ENCODE measurements at places on chromosomes 13 and 19.

DNA sequence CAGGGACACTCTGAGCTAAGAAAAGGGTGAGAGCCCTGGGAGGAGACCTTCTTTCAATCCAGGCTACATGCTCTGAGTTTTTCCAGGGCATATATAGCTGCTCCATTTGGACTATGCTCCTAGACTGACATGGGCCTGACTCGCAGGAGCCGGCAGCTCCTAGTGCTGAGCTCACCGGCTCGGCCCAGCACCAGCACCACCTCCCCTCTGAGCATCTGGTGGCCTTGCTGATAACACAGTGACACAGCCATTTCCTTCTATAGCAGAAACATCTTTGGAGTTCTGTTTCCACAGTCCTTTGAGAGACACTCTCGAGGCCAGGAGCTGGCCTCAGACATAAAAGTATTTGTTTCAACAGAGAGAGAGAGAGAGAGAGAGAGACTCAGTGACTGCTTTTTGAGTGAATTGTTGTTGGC lies 184.9 kb downstream of the TM9SF2 start:
- peak; percentile 33 for DNase-seq

DNA sequence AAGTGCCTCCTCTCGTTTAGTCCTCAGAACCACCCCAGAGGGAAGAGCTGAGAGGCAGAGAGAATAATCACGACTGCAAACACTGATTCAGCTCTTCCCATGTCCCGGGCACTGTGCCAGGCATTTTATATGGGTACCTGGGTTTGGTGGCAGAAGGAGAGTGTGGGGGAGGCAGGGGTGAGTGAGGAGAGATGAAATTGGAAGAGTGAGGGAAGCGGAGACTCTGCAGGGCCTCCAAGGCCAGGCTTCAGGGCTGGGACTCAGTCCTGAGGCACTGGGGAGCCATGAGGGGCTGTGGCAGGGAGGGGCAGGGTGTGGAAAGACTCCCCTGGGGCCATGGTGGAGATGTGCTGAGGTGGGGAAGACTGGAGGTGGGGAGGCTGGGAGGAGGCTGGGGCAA lies 8.7 kb downstream of the SYNGR4 start:
- no peak for DNase-seq

GRCh38 chr19:39935364-39935661 lies 879 bp upstream of the FCGBP start:
- no peak for DNase-seq

- no peak for DNase-seq
These were observed 3.1 kb downstream of the ZIC2 start for GRCh38 chr13:99984461-99985240.

- no peak for DNase-seq
These were observed 773.8 kb downstream of the GPC5 start for GRCh38 chr13:92172191-92172590.

- no peak for DNase-seq
These were observed 11.2 kb downstream of the CEBPA start for GRCh38 chr19:33290956-33291622.

DNA sequence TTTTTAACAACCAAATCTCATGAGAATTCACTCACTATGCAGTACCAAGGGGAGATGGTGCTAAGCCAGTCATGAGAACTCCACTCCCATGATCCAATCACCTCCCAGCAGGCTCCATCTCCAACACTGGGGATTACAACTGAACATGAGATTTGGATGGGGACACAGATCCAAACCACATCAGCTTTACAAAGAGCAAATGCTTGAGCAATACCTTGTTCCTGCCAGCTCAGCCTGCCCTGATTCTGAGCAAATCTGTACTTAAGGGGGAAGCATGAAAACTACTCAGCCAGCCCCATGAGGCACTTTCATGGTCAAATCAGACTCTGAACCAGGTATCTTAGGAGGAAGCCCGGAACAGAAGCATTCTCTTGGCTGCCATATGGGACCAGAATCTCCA lies 259.9 kb downstream of the TBC1D4 start:
- DNase-seq = no peak

DNA sequence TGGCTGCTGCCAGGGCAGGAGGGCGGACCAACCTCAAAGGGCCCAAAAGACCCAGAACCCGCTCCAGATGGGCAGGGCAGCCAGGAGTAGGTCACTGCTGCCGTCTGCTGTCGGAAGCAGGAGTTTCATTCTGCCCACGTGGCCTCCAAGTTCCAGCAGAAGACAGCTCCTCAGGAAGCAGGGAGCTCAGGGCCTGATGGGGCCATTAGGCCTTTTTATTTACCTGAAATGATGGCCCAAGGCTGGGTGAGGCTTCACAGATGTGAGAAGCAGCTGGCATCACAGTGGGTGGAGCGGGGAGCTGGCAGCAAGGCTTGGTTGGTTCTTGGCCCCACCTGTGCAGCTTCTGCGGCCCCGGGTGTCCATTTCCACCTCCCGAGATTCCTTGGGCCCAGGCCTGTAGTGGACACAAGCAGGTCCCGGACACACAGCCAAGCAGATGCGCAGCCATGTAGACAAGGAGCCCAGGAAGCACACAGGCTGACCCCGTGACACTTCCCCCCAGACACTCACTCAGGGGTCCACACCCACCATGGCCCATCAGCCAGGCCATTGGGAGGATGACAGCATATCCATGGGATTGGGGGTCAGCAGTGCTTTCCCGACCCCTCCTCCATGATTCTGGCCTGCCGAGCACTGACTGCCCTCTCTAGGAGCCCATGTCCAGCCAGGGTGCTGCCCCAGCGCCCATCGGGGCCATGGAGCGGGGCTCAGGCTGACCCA lies 26.4 kb downstream of the C13orf46 start:
- peak; percentile 66 for DNase-seq

- DNase-seq = no peak
These were observed 7.6 kb downstream of the MBD3L2B start for GRCh38 chr19:7013678-7014077.

DNA sequence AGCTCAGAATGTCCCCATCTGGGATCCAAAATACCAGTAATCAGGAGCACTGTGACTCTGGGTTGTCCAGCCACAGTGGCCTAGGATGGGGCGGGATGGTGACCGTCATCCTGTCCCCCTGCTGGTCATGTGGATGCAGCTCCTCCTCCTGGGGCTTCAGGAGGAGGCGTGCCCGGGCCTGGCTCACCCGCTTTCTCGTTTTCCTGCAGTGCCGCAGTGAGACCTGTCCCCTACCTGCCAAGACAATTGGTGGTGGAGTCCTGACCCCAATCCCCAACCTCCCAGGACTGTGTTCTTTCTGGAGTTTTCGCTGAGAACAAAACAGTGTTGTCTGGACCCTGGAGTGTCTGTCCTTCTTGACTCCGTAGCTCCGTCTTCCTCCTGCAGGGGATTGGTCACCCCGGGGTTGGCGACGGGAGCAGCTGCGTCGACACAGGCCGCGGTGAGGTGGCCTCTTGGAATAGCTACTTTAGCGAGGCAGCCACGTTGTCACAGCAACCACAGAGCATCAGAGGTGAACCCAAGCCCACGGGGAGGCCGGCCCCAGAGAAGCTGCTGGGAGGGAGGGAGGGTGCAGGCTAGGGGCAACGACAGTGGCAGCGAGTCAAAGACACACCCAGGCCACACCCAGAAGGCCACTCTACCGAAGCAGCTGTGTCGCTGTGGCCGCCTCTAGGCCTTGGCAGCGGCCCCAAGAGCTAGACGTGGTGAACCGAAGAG lies 10.2 kb upstream of the EMC10 start:
- no peak for DNase-seq

DNA sequence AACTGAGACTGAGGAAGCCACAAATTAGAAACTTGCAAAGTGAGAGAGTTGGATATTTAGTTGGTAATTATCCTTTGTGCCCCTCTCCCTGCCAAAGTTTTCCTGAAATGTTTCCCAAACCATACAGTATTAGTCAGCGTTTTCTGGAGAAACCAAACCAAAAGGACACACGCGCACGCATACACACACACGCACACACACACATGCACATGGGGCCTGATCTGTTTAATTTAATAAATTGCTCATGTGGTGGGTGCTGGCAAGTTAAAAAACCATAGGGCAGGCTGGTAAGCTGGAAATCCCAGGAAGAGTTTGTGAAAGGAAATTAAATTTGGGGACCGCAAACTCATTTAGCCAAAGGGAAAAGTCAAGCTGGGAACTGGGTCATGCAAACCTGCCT lies 11.7 kb upstream of the CYSLTR2 start:
- no peak for DNase-seq

- DNase-seq = no peak
These were observed 5.6 kb downstream of the NANOS2 start for GRCh38 chr19:45908956-45909355.

GRCh38 chr13:54965881-54966280 lies 1937.3 kb downstream of the OLFM4 start:
- no peak for DNase-seq

DNA sequence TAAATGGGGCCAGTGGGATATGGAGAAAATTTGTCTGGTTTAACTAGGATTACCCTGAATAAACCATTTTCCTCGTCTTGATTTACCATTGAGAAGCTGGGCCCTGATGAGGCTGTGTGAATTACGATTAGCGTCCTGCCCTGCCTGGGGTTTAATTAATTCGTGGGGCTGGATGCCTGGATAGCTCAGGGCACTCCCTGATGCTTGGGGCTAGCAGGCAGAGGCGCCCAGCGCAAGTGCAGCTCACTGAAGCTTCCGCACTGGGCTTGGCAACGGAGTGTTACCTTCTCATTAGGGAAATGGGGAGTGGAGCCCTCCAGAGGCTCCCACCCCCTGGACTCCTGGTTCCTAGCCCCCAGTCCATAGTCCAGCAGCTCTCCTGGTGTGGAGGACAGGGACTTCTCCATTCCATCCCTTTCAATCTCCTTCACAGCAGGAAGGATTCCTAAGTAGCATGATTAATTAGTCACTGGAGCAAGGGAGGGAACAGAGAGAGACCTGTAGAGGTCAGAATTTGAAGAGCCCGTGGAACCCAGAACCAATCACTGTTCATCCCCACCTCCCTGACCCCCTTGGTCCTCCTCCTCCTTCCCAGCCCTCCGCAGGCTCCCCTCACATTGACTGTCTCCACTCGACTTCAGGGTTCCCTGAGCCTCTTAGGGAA lies 107.2 kb downstream of the UQCRFS1 start:
- no peak for DNase-seq

GRCh38 chr19:35645680-35646511 lies 2.2 kb upstream of the COX6B1 start:
- no peak for DNase-seq

- DNase-seq = no peak
These were observed 1660.3 kb downstream of the EFNB2 start for GRCh38 chr13:104875038-104875754.

DNA sequence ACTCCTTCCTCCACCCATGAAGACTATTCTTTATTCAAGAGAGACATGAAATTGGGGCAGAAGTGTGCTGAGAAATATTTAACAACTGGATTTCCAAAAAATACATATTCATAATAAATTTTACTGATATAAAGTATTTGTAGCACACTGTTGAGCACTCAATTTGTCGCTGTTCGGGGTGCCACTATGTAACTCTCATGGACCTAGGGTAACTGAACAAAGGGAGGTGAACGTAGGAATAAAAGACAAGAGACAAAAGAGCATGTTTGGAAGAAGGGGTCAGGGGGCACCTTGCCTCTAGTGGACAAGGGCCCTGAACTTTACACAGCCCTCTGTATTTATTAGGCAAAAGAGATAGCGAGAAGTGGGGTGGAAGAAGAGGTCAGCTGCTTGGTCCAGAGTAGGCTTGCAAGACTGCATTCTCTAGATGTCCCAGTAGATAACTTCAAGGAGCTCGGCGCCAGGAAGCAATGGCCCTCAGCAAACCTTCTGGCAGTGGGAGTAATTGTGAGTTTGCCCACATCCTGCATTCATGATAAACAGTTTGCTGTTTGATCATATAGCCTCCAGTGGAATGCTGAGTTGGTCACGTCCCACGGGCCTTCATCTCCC lies 4.5 kb upstream of the ZNF175 start:
- no peak for DNase-seq

- DNase-seq = no peak
These were observed 30.7 kb upstream of the IL17D start for GRCh38 chr13:20672772-20673171.

DNA sequence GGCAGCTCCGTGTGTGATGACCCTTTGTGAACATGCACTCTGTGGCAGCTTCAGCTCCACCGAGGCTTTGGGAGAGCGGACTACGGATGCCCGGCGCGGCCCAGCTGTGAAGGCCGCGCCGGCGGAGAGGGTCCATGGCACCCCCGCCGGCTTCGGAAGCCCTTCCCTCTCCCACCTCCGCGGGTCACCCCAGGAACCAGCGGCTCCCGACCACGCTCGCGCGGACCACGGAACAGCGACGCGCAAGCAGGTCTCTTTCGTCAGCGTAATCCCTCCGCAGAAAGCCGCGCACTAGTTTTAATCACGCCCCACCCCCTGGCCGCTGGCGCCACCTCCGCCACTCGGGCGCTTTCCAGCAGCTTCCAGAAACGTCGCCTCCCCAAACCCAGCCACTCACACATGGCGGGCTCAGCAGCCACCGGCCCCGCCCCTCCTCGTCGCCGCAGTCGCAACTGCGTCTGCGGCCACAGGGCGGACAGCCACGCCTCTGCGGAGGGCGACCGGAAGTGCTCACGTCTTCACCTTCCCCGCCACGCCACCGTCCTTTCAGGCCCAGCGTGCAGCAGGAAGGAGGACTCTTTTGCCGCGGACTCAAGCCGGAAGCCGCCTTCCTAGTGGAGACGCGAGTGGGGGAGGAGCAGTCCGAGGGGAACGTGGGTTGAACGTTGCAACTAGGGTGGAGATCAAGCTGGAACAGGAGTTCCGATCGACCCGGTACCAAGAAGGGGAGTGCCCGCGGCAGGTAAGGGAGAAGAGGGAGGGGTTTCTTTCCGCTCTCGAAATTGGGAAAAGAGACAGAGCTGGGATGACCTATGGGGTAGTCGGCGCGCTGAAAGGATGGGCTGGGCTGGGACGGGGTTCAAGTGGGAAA lies at the start of gene USPL1:
USPL1 (plus strand) TSS at position 606 of the 871 bp plus-strand sequence. CDS start 3,221 bp downstream, outside the sequence.
- DNase-seq = peak; percentile 98

DNA sequence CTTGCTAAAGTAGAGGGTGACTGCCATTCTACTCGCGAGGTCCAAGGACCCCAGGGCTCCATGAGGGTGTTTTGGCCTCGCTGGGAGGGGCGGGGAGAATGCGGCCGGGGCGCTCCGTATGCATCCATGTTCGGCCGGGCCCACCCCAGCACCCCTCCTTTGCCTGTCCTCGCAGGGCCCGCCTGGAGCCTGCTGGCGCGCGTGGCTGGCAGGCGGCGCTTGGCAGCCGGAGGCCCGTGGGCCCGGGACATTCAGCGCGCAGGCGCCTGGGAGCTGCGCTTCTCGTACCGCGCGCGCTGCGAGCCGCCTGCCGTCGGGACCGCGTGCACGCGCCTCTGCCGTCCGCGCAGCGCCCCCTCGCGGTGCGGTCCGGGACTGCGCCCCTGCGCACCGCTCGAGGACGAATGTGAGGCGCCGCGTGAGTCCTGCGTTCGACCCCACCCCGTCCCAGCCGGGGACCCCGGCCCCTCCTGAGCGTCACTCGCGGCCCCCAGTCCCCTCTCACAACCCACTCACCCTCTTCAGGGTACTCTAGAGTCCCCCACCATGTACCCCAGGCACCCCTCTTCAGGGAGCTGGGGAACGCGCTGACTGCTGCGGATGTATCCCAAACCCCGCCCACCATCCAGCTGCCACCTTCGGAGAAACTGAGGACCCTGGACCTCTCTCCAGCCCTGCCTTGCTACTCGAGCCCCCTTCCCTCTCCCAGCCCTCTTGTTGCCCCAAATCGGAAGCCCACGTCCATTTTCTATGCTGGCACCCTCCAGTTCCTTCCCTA lies 4.1 kb downstream of the DLL3 start:
- DNase-seq = peak; percentile 35

DNA sequence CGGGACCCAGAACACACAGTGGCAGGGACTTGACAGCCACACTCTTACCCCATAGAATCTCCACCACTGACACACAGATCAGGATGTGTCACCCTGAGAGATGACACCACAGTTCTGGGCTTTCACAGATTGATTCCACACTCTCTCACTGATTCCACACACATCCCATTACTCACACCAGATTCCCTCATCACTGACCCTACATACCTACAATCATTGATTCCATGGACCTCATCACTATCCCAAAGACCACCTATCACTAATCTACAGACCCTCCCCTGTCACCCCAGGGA lies 57.6 kb upstream of the ZNF527 start:
- no peak for DNase-seq
